ENCODE measurements at places on chromosomes 13 and 19. TPM values are rescaled to one million over a fixed set of nuclear protein-coding genes. Genes with fewer than 3 reads are reported as not detected.

FLT3LG gene
- 10.2 TPM for total RNA-seq

AKT1S1 gene
- 48.5 TPM for total RNA-seq

CYP2F1 gene
- not detected for total RNA-seq

PLK5 gene
- 0.89 TPM for total RNA-seq

VAV1 gene
- total RNA-seq = 12.7 TPM

IL11 gene
- total RNA-seq = 0.69 TPM

EXOC3L2 gene
- total RNA-seq = 9.0 TPM

ZNF260 gene
- 16.6 TPM for total RNA-seq

CYP2A7 gene
- total RNA-seq = 0.72 TPM

LACC1 gene
- 8.7 TPM for total RNA-seq

ATP8B3 gene
- 2.9 TPM for total RNA-seq

OR7C2 gene
- total RNA-seq = not detected

ZNF541 gene
- total RNA-seq = 1.2 TPM

NLRP9 gene
- total RNA-seq = not detected

ZNF708 gene
- 13.0 TPM for total RNA-seq

CLEC4M gene
- not detected for total RNA-seq

FGF21 gene
- total RNA-seq = not detected

ZNF121 gene
- total RNA-seq = 24.3 TPM

LILRB2 gene
- total RNA-seq = 3.3 TPM

OR4F17 gene
- not detected for total RNA-seq

ZNF416 gene
- total RNA-seq = 7.1 TPM

AXL gene
- total RNA-seq = 57.3 TPM

PBX4 gene
- total RNA-seq = 9.9 TPM

Data from mucosa of gallbladder (tissue), 1 donor.